Cardiac muscle cell (in vitro differentiated cells and primary cell): ENCODE measurements at places on chromosomes 4 and X. TPM values are rescaled to one million over a fixed set of nuclear protein-coding genes. Genes with fewer than 3 reads are reported as not detected.

Gene MED12
- 29.2 and 56.5 TPM in 2 replicates for total RNA-seq

Gene ADH1A
- total RNA-seq = not detected in 2 replicates

Gene PGK1
- 602 and 938 TPM in 2 replicates for total RNA-seq

- peaks cover 4% of the 10 kb centered on the region for H3K27me3 ChIP-seq
- H3K4me1 ChIP-seq = no peaks in the 10 kb centered on the region
- H3K4me3 ChIP-seq = no peak overlapping the region
- H3K36me3 ChIP-seq = no peaks in the 10 kb centered on the region
- no peak overlapping the region for H3K27ac ChIP-seq
Observed at GRCh38 chrX:590693-591404, 39.7 kb upstream of the SHOX start.

DNA sequence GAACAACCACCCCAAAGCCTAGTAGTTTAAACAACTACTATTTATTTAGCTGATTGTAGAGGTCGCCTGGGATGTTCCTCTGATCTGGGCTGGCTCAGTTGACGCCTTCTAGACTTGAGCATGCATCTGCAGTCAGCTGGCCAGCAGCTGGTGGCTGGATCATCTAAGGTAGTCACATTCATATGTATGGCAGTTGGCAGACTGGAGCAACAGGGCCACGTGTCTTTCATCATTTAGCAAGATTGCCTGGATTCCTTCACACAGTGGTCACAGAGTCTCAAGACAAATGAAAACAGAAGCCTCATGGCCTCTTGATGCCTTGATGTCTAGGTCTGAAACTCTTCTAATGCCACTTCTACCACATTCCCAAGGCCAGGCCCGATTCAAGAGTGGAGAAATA, 220.6 kb upstream of the S100G start:
- H3K27ac ChIP-seq = no peak overlapping the region
- no peak for DNase-seq
- no peaks in the 10 kb centered on the region for H3K36me3 ChIP-seq
- H3K27me3 ChIP-seq = no peaks in the 10 kb centered on the region
- H3K4me3 ChIP-seq = no peak overlapping the region

- peaks cover 48% of the 10 kb centered on the region for H3K4me1 ChIP-seq
- no peaks in the 10 kb centered on the region for H3K27me3 ChIP-seq
- no peaks in the 10 kb centered on the region for H3K36me3 ChIP-seq
Observed at GRCh38 chr4:38673130-38673978, 9.4 kb downstream of the KLF3 start.
